Progenitor cell of endocrine pancreas (in vitro differentiated cells): ENCODE measurements at places on chromosomes 12 and 14. TPM values are rescaled to one million over a fixed set of nuclear protein-coding genes. Genes with fewer than 3 reads are reported as not detected.

DNA sequence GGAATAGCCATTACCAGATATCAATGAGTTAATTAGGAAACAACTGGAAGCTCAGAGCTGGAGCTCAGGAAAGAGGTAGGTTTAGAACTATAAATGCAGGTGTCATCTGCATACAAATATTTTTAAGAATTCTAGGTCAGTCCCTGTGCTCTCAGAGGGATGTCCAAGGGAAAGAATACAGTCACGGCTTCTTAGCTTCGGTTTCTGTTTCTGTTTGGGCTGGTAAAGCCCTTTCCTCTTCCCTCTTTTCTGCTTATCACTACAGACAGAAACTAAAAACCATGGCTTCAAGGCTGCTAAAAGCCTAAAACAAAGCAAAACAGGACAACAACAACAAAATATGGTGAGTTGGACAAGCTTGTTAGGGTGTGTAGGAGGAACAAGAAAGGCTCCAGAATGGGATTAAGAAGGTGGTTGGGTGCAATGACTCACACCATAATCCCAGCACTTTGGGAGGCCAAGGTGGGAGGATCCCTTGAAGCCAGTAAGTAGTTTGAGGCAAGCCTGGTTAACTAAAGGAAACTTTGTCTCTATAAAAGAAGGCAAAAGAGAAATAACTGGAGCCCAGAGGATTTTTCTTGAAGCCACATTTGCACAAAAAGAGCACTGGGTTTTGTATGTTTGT lies 113.0 kb downstream of the SEC23A start:
- no peak for DNase-seq

- DNase-seq, result no peak
These were observed 277.7 kb downstream of the TMTC2 start for GRCh38 chr12:82964446-82964845.

DNA sequence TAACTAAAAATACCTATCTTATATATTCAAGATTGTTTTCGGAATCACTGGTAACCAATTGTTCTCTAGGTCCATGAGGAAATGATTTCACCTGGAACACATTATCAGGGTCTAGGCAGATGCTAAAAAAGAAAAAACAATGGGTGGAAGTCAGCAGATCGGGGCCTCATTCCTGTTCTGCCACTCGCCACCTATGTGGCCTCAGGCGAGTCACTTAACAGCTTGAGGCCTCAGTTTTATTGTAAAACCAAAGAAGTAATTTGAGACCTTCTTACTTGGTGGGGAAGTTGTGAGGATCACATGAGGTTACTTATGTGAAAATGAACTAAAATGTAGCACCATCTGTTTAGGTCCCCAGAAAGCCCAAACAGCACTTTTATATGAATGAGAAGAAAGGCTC lies 6.2 kb upstream of the RNASE10 start:
- DNase-seq, result no peak

DNA sequence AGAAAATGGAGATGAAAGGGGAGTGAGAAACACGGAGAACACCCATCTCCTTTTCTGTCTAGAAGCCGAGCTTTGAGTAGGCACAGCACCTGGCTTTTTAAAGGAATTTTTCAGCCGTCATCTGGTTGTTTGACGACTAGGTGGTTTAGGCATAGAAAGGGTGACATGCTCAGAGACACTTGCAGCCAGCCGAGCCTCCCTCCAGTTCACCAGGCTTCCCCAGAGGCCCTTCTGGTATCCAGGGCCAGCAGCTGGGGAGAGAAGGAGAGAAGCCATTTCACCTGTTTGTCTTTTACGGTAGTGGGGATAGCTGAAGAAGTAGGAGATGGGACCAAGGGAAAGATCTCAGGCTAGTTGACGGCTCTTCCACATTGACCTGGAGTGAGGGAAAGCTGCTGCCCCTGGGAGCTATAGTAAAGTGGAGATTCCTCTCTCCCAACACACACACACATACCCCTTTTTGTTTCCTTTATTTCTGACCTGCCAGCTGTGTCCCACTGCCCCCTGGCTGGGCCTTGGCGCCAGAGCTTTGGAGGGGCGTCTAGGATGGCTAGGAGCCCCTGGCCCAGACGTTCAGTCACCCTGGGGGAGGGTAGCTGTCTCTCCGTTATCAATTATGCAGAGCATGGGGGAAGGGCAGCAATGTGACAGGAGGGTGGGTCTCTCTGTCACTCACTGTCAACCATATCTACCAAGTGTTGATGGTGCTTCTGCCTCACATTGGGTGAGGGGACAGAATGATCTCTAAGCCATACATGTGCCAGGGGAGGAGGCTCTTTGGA lies 5.5 kb downstream of the MAP3K12 start:
- DNase-seq, result no peak

DNA sequence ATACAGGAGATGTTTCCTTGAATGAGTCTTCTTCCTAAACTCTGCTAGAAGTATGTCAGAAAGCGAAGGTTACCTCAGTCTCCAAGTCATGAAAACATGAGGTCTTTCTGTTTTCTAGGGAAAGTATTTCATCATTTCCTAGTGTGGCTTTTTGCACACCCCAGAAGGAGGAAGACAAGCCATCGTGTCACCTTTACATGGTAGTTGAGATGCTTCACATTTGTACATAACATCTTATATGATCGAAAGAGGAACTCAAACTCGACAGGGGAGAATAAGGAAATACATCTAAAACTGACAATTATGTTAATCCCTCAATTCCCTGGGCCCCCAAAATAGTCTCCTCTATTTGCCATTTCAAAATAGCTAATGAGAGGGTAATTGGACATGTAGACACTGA lies 214.1 kb upstream of the PLEKHG7 start:
- no peak for DNase-seq

GRCh38 chr14:48454887-48455286 lies 779.5 kb upstream of the MDGA2 start:
- no peak for DNase-seq

GRCh38 chr14:53533384-53533970 lies 380.4 kb upstream of the DDHD1 start:
- DNase-seq, result no peak

DNA sequence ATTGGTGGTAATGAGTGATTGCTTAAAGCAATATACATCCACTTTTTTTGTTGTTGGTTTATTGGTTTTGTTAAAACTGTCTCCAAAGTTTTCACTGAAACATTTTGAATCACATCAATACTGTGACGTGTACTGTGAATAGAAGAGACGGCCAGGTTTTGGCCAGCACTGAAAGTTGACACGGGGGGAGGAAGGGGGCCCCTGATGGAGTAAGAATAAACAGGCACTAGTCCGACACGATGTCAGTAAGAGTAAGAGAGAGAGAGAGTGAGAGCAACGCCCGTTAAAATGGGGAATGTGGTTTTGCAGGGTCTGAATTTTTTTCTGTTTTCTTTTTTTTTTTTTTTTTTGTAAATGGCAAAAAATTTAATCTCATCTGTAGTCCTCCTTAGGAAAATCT lies 14.7 kb downstream of the PEBP1 start:
- no peak for DNase-seq

- DNase-seq, result no peak
These were observed 49.5 kb downstream of the CLMN start for GRCh38 chr14:95270203-95270602.

- DNase-seq, result no peak
These were observed 28.0 kb downstream of the TXNRD1 start for GRCh38 chr12:104243551-104243950.

- DNase-seq, result no peak
These were observed 45.8 kb upstream of the IQSEC3 start for GRCh38 chr12:20757-21156.

DNA sequence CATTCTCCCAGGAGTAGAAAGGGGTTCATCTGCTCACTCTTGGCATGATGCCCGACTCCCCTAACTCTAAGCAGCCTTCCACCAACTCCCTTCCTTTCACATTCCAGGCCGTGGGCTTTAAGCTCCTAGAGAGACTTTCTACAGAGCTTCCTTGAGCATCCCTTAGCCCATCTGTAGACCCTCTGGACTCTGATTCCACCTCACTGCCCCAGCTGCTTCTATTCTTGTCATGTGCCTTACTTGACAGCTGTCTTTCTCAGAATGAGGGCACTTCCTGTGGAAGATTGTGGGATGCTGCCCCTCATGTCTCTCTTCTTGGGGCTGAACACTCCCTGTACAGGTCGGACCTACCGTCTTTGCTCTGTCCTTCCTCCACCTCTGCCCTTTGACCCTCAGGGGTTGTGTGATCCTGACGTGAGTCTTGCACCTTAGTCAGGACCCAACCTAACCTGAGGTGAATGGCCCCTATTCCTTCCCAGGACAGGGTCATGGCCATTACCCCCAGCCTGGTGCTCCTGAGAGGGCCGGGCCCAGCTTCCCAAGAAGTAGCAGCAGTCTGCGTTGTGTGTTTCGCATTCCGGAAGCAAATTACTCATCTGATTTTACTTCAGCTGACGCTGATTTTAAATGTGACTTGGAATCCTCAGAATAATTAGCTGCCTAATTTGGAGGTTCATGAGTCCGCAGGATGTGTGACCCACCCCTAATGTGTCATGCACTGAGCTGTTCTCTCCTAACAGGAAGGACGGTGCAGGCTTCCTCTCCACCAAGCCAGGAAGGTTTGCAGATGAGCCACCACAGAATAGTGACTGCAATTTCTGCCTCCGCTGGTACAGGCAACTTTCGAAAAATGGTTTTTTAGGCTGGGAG lies 2.7 kb upstream of the GALNT6 start:
- DNase-seq, result no peak

DNA sequence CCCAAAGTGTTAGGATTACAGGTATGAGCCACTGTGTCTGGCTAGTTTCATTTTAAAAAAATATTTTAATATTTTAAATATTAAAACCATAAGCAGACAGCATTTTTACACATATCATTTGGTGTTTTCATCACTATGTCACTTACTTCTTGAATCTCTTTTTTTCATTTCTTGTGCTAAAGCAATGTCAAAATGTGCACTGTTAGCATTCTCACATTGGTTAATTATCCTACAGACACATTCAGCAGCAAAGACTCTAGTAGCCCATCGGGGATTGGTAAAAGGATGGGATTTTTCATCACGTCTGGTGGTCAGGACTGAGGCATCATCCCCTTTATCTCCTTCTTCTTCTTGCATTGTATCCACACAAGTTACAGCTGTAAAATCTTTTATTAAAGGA lies 96.9 kb downstream of the HEATR5A start:
- DNase-seq, result no peak

- DNase-seq, result no peak
These were observed 239.8 kb upstream of the NPAS3 start for GRCh38 chr14:32698831-32699230.

- DNase-seq, result no peak
These were observed 17.7 kb downstream of the IRAK4 start for GRCh38 chr12:43776498-43776897.

GRCh38 chr12:117972301-117972700 lies 3.5 kb upstream of the KSR2 start:
- DNase-seq, result no peak

DNA sequence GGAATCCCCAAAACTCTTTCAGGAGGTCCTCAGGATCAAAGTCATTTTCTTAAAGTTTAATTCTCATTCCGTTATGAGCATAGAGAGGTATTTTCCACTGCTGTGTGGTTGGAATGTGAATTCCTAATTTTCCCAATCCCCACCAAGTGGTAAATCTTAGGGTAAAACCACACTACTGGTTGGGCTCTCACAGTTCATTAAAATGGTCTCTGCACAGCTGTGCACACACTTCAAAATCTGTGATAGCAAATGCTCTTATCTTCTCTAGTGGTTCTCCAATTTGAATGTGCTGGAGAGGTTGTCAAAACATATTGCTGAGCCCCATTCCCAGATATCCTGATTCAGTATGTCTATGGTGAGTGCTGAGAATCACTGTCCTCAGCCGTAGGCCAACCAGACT lies 189.1 kb downstream of the BMP4 start:
- no peak for DNase-seq

GRCh38 chr12:132196038-132196872 lies 52.0 kb downstream of the NOC4L start:
- no peak for DNase-seq

DNA sequence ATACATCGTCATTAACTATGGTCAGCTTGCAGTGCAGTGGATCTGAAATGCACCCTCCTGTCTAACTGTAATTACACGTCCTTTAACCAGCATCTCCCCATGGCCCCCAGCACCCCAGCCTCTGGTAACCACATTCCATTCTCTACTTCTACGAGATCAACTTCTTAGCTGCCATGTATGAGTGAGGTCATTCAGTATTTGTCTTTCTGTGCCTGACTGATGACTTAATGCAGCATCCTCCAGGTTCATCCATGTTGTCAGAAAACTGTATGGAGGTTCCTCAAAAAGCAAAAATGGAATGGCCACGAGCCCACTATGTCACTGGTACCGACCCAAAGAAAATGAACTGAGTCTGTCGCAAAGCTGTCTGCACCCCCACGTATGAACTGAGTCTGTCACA lies 107.3 kb downstream of the RIMBP2 start:
- DNase-seq, result no peak

GRCh38 chr14:85391892-85392291 lies 138.1 kb upstream of the FLRT2 start:
- no peak for DNase-seq

DNA sequence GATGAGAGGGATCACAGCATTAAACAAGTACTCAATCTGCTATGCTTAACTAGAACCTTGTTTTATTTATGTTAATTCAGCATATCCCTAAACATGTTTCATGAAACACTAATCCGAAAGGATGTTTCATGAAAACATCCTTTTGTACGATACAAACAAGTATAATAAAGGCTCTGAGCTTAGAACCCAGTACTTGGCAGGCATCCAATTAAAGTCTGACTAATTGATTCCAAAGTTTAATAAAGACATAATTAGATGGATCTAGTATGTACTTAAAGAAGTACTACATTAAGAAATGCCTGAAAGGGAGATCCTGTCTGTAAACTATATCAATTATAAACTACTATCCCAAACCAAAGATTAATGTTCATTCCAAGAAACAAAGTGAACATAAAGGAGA lies 51.8 kb downstream of the SCAF11 start:
- DNase-seq, result no peak

DNA sequence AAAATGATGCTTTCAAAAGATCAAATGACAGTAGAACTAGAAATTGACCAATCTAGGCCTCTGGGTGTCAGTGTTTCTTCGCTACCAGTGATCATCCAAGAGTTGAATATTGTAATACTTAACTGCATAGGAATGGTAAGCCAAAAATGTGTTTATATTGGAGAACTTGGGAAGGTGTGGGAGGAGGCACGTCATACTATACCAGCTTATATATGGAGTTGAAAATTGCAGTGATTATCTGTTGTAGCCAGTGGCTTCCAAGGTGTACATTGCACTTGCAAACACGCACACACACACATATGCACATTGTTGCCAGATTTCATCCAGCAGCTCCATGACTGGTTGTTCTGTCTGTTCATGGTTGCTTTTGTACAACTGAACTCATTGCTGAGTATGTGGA lies 36.1 kb downstream of the EID3 start:
- no peak for DNase-seq

- DNase-seq, result no peak
These were observed 61.7 kb downstream of the RALGAPA1 start for GRCh38 chr14:35747379-35747778.

The EML5 gene
- 6.0 and 6.1 TPM in 2 replicates for total RNA-seq

The BRF1 gene
- total RNA-seq, result 49.3 and 49.9 TPM in 2 replicates

The CELA1 gene
- total RNA-seq, result not detected in 2 replicates

The PPFIA2 gene
- 0.87 and 1.1 TPM in 2 replicates for total RNA-seq

The FCF1 gene
- 48.8 and 51.3 TPM in 2 replicates for total RNA-seq

The CD9 gene
- 6.0 and 10.8 TPM in 2 replicates for total RNA-seq

The TAS2R31 gene
- 8.6 and 10.3 TPM in 2 replicates for total RNA-seq

The GDF3 gene
- total RNA-seq, result not detected in 2 replicates

The NUAK1 gene
- 7.6 and 9.7 TPM in 2 replicates for total RNA-seq

The LRRC43 gene
- 5.4 and 5.5 TPM in 2 replicates for total RNA-seq
